Spinal cord (tissue), 10 donors: ENCODE measurements at places on chromosomes 5 and 9. TPM values are rescaled to one million over a fixed set of nuclear protein-coding genes. Genes with fewer than 3 reads are reported as not detected.

GRCh38 chr9:35237311-35237710 is 75.5 kb downstream of the UNC13B start:
- no peak overlapping the region for H3K27ac ChIP-seq
- no peak for DNase-seq

GRCh38 chr9:133306242-133307204 is 29.5 kb downstream of the SURF6 start:
- H3K27ac ChIP-seq = no peak overlapping the region
- no peak overlapping the region for H3K4me3 ChIP-seq

SPATA31D4 gene
- not detected for total RNA-seq

GRCh38 chr5:10418654-10419345 is 22.9 kb upstream of the ROPN1L start:
- H3K27ac ChIP-seq = no peak overlapping the region
- H3K4me3 ChIP-seq = no peak overlapping the region
- no peak for DNase-seq
- H3K27me3 ChIP-seq = no peaks in the 10 kb centered on the region
- H3K4me1 ChIP-seq = no peaks in the 10 kb centered on the region
- H3K36me3 ChIP-seq = peaks cover 27% of the 10 kb centered on the region

ELAVL2 gene
- 188 TPM for total RNA-seq

FABP6 gene
- 2.8 TPM for total RNA-seq

DNA sequence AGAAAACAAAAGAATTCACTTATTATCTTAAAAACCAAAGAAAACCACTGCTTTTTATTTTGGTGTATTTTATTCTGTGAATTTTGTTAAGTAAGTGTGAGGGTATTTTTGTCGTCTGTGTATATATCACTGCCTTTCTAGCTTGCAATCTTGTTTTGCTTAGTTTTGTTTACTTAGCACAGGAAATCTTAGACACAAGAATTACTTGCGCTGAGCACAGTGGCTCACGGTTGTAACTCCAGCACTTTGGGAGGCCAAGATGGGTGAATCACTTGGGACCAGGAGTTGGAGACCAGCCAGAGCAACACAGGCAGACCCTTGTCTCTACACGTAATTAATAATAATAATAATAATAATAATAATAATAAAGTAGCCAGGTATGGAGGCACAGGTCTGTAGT is 230.3 kb downstream of the PAPPA start:
- no peaks in the 10 kb centered on the region for H3K4me1 ChIP-seq
- H3K36me3 ChIP-seq = no peaks in the 10 kb centered on the region
- no peak for DNase-seq
- H3K4me3 ChIP-seq = no peak overlapping the region
- H3K27ac ChIP-seq = no peak overlapping the region

- H3K27me3 ChIP-seq = no peaks in the 10 kb centered on the region
- H3K4me1 ChIP-seq = peaks cover 4% of the 10 kb centered on the region
- H3K4me3 ChIP-seq = no peak overlapping the region
- no peaks in the 10 kb centered on the region for H3K36me3 ChIP-seq
- DNase-seq = peak; percentile 30
These were observed 123.1 kb upstream of the ZNF608 start for GRCh38 chr5:124869426-124870033.

DNA sequence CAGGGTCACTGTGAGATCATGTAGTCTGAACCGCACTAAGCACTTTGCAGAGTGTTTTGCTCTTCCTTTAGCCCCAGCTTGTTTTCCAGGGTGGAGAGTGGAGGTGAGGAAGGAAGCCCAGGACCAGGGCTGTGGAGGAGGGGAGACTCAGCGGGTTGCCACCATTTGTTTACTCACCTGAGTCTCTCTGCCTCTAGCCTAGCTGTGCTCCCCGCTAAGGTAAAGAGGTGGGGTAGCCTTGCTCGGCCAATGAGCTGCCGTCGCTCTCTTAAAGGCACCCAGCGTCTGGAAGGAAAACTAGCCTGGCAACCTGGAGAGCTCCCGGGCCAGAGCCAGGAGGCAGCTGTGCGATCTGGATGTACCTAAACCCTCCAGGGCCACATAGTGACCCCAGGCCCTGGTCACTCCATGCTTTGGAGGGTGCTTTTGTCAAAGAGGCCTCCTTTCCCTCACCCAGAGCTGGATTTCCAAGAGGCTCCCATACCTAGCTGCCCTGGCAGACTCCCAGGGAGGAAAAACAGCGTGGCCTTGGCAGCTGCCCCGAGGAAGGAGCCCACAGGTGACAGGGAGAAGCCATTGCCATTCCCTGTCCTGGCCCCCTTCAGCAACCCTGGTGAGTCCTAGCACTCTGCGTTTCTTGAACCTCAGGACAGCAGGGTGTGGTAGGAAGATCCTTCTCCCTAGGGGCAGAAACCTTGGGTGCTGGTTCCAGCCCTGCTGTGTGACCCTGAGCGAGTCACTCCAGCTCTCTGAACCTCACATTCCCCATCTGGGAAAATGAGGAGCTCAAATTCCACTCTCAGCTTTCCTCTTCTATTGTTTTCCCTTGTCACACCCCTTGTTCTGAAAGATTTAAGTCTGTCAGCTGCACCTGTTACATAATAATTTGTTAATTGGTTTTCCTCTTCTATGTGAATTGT is 42.4 kb upstream of the LARP1 start:
- no peaks in the 10 kb centered on the region for H3K36me3 ChIP-seq
- H3K27me3 ChIP-seq = no peaks in the 10 kb centered on the region
- no peak for DNase-seq
- H3K4me1 ChIP-seq = peaks cover 3% of the 10 kb centered on the region
- no peak overlapping the region for H3K4me3 ChIP-seq

- DNase-seq = no peak
- no peak overlapping the region for H3K4me3 ChIP-seq
- no peaks in the 10 kb centered on the region for H3K27me3 ChIP-seq
- H3K36me3 ChIP-seq = no peaks in the 10 kb centered on the region
- H3K27ac ChIP-seq = no peak overlapping the region
These were observed 91.1 kb upstream of the CEP78 start for GRCh38 chr9:78144663-78145377.

DNA sequence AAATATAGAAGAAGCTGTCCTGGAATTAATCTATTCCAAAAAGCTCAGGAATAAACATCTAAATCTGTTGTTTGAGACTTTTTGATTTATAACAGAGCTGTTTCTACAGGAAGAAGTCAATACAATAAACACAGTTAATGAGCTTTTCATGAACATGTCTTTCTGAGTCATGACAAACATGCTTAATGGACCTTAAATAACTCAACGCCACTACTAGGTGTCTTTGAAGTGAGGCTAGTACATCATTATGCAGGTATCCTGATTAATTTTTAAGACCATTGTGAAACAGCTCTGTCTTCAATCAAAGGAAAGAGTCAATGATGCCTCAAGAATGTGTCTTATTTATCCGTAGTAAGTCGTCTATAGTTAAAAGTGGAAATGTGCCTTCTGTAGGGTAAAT is 131.6 kb downstream of the GABRB2 start:
- no peaks in the 10 kb centered on the region for H3K36me3 ChIP-seq
- no peak overlapping the region for H3K27ac ChIP-seq
- no peak for DNase-seq
- no peaks in the 10 kb centered on the region for H3K27me3 ChIP-seq
- H3K4me3 ChIP-seq = no peak overlapping the region

ZDHHC12 gene
- 3.5 TPM for total RNA-seq

GRCh38 chr9:94300470-94301301 is 27.8 kb downstream of the NUTM2F start:
- DNase-seq = no peak
- no peaks in the 10 kb centered on the region for H3K4me1 ChIP-seq
- no peak overlapping the region for H3K27ac ChIP-seq
- H3K36me3 ChIP-seq = peaks cover 2% of the 10 kb centered on the region
- H3K27me3 ChIP-seq = no peaks in the 10 kb centered on the region

GRCh38 chr9:90801241-90801972 is at the start of gene SYK:
Gene SYK (plus strand): TSS chr9:90801819. CDS start chr9:90843899, 42,080 bp downstream.
- peak within 1 kb of the TSS; percentile 20 for H3K4me3 ChIP-seq
- no peaks in the 10 kb centered on the region for H3K36me3 ChIP-seq
- peaks cover 10% of the 10 kb centered on the region for H3K4me1 ChIP-seq
- DNase-seq = peak; percentile 12
- H3K27me3 ChIP-seq = peaks cover 19% of the 10 kb centered on the region

ALDH1A1 gene
- total RNA-seq = 74.5 TPM

CDC20B gene
- total RNA-seq = 1.9 TPM

DNA sequence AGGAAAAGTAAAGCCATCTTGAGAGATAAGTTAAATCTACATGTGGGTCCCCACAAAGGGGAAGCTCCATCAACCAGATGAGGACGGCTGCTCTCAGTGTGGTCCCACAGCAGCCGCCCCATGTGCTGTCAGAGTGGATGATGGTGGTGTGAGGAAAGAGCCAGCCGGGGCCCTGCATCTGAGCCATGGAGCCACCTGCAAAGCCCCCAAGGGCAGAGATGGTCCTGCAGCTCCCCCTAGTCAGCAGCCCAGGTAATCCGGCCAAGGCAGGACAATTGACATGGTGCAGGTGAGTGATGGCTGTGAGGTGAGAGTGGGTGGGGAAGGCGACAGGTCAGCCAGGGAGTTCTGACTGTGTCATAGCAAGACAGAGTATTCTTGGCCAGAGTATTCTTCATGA is 458.8 kb downstream of the ICE1 start:
- no peaks in the 10 kb centered on the region for H3K27me3 ChIP-seq
- no peak for DNase-seq

TRIM36 gene
- total RNA-seq = 16.2 TPM

DNA sequence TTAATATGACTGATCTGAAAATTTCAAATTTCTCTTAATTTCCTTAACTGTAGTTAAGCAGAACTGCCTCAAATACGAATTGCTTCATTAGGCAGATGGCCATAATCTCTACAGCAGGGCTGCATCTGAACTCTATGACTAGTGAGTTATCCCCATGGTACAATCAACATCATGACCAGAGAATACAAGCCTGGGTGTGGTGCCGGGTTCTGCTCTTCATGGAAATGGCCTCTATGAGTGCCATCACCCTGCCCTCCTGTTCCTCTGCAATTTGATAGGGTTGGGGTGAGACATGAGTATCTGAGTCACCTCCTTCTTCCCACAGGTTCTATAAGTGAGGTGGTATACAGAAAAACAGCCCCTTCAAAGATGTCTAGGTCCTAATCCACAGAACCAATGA is 235.9 kb downstream of the AP3B1 start:
- H3K4me1 ChIP-seq = no peaks in the 10 kb centered on the region
- no peaks in the 10 kb centered on the region for H3K36me3 ChIP-seq
- H3K4me3 ChIP-seq = no peak overlapping the region
- DNase-seq = no peak
- H3K27me3 ChIP-seq = no peaks in the 10 kb centered on the region
- no peak overlapping the region for H3K27ac ChIP-seq

MLANA gene
- 0.20 TPM for total RNA-seq
